ENCODE measurements at places on chromosomes 3 and 15.

- no peak for DNase-seq
Observed at GRCh38 chr3:171871392-171872274, 28.5 kb downstream of the TMEM212 start.

GRCh38 chr3:146277953-146278631, 27.2 kb upstream of the PLSCR4 start:
- no peak for DNase-seq

GRCh38 chr3:10646531-10647335, 141.3 kb upstream of the ATP2B2 start:
- DNase-seq: peak; percentile 31

DNA sequence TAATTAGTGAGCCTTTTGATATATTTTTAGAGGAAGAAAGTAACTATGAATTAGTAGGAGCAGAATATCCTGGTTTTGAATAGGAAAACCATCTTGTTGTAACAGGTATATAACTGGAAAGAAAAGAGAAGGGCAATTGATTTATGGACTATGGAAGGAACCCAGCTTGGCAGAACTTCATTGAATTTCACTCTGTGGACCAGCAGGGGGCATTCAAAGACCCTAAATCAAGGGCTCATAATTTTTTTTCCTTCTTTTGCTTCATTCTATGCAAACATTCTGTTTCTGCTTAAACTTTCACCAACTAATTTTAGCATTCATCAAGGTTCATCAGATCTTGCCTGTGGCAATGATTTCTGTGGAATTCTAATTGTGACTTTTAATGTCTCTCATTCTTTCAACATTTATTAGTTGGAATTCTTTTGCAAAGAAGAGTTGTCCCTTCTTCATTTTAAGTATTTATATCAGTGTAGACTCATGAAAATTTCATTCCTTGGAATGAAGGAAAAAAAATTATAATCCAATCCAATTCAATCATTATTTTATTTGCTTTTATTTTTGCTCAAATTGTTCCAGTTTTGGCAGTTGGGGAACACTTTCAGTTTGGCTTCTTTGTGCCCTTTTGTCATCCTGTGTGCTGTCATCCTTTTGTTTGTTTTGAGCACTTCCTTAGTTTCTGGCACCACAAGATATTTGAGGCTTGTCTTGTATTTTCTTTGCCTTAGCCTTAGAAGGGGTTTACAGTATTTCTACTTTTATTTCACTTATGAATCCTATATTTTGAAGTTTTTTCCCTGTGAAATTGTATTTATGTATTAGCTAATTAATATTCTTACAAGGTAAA, 30.4 kb downstream of the NXPE3 start:
- DNase-seq: peak; percentile 14

- DNase-seq: no peak
Observed at GRCh38 chr3:117567382-117567781, 857.8 kb downstream of the TUSC7 start.

DNA sequence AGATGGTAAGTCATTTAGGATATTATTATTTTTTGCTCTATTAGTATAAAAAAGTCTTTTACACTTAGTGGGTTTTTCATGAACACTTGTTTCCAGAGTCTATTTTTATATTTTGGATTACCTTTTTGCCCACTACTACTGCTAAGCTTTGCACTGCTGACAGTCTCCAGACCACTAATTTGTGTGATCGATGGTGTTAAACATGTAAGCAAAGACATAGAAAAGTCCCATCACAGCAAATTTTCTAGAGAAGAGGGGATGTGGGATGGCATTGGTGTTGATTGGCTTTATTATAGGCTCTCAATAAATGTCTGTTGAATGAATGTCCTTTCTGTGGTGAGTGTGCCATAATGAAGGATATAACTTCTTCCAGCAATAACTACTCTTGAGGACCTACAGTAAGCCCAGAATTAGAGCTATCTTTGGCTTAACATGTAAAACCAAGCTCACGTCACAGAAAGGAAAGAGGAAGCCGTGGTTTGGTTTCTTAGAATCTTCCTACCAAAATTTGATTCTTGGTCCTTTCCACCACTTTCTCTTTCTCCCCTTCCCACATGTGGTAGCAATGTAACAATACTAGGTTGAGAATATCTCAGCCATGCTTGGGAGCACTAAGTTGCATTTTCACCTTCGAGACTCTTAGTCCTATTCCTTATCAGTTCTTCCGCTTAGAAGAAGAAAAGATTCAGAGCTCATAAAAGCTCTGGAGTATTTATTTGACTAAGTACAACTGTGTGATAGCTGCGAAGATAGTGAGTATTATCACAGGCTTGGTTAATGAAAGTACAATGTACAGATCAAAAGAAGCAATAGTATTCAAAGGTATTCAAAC, 90.6 kb upstream of the UMPS start:
- no peak for DNase-seq

GRCh38 chr3:164465172-164465571, 613.1 kb downstream of the SI start:
- DNase-seq: no peak

GRCh38 chr3:70488131-70488530, 175.7 kb upstream of the MDFIC2 start:
- no peak for DNase-seq

DNA sequence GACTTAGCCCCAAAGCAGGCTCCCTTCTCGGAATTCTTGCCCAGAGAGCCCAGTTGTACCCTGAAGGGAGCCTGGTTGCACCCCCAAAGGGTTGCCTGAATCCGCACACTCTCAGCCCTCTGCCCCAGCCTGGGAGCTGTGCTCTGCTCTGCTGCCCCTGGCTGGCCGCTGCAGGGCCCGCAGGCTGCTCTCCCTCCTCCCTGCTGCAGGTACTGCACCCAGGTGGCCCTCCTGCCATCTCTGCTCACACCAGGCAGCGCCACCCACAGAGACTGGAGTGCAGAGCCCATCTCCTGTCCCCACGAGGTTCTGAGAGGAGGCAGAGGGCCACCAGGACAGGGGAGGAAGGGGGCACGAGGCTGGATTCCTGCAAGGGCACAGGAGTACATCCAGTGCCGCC, 134.2 kb upstream of the NSMCE3 start:
- no peak for DNase-seq

Measured in CD8-positive, alpha-beta T cell (primary cell).